ENCODE measurements at places on chromosomes 3 and 15. TPM values are rescaled to one million over a fixed set of nuclear protein-coding genes. Genes with fewer than 3 reads are reported as not detected.

Gene DISP2
- total RNA-seq, result not detected

- DNase-seq, result no peak
Observed at GRCh38 chr3:179045719-179046402, 25.7 kb downstream of the ZMAT3 start.

- DNase-seq, result no peak
Observed at GRCh38 chr3:178990293-178990692, 81.3 kb downstream of the ZMAT3 start.

DNA sequence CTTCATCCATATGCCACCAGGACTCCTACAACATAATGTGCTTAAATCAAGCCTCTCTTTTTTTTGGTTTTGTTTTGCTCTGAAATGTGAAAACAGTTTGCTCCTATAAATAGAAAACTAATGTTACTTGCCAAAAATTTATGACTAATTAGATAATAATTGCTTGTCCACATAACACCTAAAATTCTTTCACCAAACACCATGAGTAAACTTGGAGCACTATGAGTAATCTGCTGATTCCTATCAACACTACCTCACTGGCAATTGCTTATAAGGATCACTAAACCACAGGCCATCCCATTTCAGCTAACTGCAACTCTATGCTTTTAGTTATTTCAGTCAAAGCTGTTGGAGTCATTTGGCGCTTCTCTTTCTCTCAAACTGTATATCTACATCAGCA, 252.7 kb downstream of the EPHA3 start:
- no peak for DNase-seq

GRCh38 chr15:77311618-77312398, 108.1 kb downstream of the PEAK1 start:
- no peak for DNase-seq

GRCh38 chr15:66378814-66379430, 7.8 kb upstream of the MAP2K1 start:
- DNase-seq, result no peak

Measured in uterus (tissue), 4 donors.